ENCODE measurements at places on chromosomes 6 and 20.

- DNase-seq: no peak
Measured at GRCh38 chr6:162100096-162100495, 627.5 kb downstream of the PRKN start.

DNA sequence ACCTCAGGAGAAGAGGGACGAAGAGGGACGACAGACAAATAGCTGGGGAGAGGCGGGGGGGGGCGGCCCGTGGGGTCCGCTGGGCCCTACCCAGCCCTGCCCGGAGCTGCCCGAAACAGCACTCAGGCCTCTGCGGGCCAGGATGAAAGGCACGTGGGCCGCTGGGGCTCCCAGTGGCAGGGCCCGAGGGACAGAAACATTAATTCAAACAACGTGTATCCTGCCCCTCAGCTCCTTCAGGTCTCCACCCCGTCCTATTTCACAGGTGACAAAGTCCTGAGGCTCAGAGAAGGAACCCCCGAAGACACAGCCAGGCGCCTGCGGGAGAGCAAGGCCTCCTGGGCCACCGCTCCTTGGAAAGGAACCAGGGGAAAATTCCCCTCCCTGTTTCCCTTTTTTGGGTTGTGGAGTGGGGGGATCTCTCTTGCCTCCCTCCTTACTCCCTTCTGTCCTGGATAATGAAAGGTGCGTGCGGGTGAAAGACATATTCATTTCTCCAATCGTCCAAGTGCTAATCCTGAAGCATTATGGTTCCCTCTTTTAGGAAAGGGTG, 93.3 kb downstream of the RNASET2 start:
- DNase-seq: peak; percentile 4

DNA sequence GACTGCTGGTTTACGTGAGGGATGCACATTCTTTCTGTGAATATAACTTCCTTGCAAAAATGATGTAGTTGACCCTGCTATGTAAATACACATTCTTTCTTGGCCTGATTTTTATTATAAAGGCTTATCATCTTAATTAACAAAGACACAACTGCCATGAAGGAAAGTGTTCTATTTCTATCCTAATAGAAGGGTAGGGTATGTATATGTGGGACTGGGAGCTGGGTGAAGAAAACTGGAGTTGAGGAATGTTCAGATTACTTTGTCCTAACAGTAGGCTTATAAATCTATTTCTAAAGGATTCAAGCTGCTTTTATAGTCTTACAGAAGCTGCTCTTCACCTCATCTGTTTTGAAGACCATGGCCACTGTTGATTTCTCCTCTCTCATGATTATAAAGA, 76.5 kb upstream of the RGS17 start:
- no peak for DNase-seq

DNA sequence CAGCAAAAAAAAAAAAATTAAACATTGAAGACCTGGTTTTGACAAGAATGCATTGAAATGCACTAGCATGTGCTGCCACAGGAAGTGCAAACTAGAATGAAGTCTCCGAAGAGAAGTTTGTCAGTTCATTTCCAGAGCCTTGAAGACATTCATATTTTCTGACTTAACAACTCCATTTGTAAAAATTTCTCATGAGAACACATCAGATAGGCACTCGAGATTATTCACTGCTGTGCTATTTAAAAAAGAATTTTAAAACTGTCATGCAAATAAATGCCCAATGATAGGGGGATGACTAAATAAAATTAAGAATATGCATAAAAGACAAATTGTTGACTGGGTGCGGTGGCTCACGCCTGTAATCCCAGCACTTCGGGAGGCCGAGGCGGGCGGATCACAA, 394.6 kb upstream of the JARID2 start:
- no peak for DNase-seq

- DNase-seq: no peak
Measured at GRCh38 chr20:1871807-1872458, 23.3 kb upstream of the SIRPA start.

GRCh38 chr20:23143986-23144690, 58.0 kb upstream of the CD93 start:
- DNase-seq: no peak

DNA sequence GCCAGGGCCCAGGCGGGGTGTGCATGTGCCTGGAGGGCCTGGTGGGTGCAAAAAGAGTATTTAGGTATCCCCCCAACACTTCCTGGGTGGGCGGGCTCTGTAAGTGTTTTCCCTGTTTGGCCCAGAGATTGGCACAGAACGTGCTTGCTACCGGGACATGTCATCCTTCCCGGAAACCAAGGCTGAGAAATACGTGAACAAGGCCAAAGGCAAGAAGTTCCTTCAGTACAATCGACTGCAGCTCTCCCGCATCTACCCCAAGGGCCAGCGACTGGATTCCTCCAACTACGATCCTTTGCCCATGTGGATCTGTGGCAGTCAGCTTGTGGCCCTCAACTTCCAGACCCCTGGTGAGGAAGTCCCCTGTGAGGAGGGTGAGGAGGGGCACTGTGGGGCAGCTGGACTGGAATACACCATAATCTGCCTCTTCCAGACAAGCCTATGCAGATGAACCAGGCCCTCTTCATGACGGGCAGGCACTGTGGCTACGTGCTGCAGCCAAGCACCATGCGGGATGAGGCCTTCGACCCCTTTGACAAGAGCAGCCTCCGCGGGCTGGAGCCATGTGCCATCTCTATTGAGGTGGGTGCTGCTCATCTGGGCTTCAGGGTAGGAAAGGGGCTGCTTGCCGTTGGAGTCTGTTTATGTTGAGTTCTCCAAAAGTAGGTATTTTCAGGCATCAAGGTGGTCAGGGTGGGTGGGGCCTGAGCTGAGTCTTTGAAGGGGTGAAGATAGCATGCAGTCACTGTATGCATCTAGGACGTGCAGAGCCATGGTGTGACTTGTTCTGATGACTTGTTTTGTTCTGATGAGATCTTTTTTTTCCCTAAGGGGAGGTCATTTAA, 35.2 kb downstream of the PLCG1 start:
- DNase-seq: no peak

GRCh38 chr20:728256-728944, 39.9 kb downstream of the SLC52A3 start:
- DNase-seq: peak; percentile 76

DNA sequence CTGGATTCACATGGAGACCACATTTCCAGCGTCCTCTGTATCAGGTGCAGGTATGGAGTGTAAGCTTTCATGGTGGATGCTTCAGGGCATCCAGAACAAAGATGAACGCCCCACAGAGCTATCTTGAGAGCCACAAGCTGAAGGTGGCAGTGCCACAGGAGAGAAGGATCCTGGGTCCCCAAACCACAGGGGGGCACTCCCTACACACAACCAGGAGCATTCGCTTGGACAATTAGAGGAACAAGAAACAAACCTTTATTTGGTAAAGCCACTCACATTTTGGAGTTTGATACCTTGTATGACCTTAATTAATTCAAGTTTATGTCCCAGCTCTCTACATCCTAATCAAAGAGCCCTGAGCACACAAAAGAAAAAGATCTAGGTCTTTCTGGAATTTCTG, 406.3 kb downstream of the PREX1 start:
- DNase-seq: no peak

- DNase-seq: no peak
Measured at GRCh38 chr6:14664112-14664601, 546.6 kb downstream of the CD83 start.

- DNase-seq: peak; percentile 88
Measured at GRCh38 chr6:41941280-41942066, at the start of gene CCND3. Gene CCND3, minus strand, starts transcription at chr6:41941808. Its CDS starts 159 bp downstream, at chr6:41941649.

DNA sequence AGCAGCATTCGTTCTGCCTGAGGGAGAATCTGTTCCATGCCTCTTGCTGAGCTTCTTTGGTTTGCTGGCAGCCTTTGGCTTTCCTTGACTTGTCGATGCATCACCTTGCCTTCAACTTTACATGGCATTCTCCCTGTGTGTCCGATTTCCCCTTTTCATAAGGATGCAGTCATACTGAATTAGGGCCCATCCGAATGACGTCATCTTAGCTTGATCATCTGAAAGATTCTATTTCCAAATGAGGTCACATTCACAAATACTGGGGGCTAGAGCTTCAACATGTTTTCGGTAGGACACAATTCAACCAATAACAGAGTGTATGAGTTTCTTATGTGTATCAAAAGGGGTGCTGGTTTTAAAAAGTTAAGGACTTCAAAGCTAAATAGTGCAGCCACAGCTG, 27.8 kb upstream of the HECA start:
- no peak for DNase-seq

- DNase-seq: no peak
Measured at GRCh38 chr6:157046776-157047175, 269.6 kb downstream of the ARID1B start.

DNA sequence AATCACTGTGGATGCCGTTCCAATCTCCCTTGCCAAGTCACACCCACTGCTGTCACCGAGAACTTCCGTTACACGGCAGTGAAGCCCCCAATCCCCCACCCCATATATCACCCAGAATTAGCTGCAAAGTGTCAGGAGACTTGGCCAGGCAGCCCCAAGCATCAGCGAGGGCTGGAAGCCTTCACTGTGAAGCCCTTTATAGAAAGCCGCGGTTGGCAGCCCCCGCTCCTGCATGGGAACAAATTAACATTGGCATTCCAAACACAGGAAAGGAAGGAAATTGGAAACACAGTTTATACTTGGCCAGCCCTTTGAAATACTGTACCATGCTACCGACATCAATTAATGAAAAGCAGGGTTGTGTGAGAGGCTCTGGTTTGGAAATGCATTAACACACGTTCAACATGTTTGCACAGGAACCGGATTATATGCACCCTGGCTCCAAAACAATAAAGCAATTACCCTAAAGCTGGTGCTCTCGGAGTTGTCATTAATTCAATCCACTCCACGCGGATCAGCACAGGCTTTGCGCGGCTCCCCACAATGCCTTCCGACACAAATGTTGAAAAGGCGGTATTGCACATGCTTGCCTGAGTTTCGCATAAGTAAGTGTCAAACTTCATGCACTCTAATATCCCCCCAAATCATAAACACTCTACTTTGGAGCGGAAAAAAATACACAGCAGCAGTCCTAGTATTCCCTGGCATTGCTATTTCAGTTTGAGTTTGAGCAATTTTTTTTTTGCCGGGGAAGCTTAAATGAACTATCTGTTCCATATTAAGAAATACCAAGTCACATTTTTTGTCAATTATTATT, 7.1 kb downstream of the BMP7 start:
- no peak for DNase-seq

GRCh38 chr20:47020231-47020630, 125.6 kb downstream of the EYA2 start:
- DNase-seq: no peak

DNA sequence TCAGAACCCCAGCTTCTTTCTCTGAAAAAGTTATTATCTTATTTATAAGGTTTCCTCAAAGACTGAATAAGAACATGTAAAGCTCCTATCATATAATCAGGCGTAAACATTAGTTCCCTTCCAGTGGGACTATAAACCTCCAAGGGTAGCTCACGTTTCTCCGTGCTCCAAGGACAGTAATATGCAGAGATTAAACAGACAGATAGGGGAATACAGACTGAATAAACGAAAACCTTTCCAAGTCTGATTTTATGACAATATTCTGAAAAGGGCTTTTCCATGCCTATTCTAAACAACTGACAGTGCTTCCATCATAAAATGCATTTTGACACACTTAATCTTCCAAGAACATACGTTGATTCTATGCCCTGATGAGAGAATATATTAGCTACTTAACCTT, 22.8 kb downstream of the BACH2 start:
- DNase-seq: no peak

DNA sequence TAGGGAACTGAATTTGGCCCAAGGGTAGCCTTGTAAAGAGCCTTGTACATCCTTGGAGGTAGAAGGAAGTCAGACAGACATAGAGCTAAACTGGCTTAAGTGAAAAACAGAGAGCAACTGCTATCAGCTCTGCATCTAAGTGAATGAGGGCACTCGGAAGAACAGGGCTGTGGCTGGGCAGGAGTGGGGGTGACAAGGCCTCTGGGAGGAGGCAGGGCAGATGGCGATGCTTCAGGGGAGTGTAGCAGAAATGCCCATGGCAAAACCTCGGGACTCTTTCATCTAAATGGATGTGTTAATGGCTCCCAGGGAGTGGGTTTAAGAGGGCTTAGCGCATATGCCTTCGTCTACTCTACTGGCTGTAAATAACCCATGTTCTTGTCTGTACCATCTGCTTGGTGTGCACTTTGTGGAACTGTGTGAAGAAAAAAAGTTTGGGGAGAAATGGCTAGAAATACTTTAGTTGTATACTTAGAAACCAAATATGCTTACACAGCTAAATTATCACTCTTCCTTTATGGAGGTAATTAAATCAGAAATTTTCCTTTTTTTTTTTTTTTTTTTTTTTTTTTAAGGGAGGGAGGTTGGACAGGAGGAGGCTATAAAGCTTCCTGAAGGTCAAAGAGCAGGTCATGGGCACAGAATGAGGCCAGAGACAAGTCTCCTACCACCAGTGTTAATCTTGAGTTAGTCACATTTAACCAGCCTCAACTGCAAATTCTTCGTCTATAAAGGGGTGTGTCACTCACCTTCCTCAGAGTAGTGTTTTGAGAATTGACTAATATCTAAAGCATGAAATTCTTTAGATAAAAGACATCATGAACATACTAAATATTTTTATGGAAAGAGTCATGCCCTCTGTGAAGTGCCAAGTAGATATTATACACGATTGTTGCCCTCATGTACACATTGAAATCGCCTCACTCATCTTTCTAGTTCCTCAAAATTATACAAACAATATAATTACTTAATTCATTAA, 60.9 kb downstream of the FYN start:
- no peak for DNase-seq

DNA sequence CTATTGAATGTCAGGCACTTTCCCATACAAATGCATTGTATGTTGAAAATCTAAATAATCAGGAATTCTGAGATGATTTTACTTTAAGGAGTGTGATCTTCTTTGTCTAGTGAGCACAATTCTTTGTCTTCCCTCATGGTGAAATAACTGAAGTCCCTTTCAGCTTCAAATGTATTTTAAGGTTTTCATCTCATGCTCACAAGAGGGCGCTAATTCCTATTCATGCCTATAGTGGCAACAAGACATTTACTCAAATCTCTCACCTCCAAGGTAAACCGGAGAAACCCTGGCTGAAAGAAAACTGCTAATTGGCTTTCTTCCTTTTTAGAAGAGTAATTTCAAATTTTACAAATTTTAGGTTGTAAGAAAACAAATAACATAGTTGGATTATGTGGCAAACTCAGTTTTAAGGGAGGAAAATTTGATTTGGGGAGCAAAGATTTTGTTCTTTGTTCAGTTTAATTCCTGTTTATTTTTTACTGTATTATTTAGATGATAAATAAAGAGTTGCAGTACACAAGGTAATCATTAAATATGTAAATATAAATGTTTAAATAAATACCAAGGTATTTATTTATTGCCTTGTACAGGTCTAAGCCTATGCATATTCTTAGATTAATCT, 69.1 kb downstream of the SLC35F1 start:
- DNase-seq: peak; percentile 71

- DNase-seq: no peak
Measured at GRCh38 chr6:96066376-96066775, 50.6 kb downstream of the FUT9 start.

GRCh38 chr6:157982102-157982562, 469 bp downstream of the SYNJ2 start:
- DNase-seq: no peak

- no peak for DNase-seq
Measured at GRCh38 chr6:32974016-32974333, 5.6 kb downstream of the BRD2 start.
